ENCODE measurements at places on chromosomes 1 and 21.

- no peak for DNase-seq
Observed at GRCh38 chr1:83641206-83641658, 357.7 kb downstream of the TTLL7 start.

DNA sequence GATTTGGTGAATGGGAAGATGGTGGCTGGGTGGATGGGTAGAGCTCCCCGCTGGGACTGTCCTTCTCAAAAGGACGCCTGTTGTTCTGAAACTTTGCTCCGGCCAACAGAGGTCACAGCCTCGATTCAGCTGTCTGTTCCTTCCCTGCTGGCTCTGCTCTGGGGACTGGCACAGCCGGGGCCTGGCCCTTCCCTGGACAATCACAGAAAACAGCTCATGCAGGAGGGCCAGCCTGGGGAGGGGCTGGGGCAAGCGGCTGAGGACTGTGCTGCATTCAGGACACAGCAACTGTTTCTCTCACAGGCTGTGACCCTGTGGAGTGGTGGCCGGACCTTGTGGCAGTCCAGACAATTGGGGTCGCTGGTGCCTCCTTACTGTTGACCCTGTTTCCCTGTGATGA, 110.7 kb upstream of the TMEM51 start:
- DNase-seq: no peak

DNA sequence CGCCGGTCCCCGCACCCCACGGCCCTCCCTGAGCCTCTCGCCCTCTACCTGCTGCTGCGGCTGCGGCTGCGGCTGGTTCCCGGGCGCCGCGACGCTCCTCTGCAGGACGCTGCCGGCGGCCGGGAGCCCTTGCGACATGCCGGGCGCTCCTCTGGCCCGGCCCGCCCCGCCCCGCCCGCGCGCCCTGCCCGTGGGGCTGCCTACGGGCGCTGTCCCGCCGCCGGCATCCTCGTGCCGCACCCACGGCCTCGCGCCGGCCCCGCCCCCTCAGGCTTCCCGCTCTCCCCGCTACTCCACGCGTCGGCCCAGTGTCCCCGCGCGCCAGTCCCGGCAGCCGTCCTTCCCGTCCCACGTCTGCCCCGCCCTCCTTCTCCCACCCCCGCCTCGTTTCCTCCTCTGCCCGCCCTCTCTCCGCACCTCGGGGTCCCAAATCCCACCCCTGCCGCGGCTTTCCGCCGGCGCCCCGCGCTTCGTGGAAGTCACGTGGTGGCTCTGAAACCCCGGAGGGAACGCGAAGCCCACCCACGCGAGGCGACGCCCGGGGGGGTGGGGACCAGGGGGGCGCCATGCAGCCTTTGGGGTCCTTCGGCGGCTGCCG, at the start of gene BATF3:
TSS of gene BATF3 (minus strand) at position 216 of the 598 bp plus-strand sequence. CDS start at position 138, 78 bp downstream.
- DNase-seq: no peak

DNA sequence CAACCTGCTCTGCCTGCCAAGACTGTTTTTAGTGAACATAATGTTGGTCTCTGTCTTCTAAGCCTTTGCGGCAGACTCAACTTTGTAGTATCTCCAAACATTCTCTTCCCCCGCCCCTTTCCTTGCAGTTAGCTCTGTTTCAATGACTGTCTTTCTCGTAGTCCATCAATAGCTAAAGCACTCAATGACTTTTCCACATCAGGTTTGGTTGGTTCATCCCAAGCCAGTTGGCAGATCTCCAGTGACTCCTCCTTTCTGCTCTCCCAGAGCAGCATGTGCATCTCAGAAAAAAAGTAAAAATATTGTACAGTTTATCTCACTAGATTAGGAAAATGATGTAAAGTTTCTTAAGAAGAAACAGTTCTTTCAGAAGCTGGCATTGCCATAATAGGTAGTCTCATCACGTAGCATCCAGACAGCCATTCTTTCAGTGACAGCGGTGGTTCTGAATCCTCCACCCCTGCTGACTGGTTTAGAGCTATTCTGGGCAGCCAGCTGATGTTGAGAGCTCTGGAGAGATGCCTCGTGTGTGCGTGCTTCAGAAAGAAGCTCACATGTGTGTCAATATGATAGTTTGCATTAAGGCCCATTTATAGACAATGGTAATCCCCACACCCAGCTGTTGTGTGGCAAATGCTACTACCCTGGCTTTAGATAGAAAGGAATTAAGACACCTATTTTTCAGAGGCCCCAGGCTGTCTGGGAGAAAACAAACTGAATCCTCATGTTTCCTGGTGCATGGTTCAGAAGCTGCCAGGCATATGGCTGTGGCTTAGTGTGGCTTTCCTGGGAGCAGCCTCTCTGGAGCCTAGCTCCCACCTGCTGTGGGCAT, 53.2 kb downstream of the CNN3 start:
- no peak for DNase-seq

GRCh38 chr1:74432325-74432724, 80.1 kb downstream of the LRRC53 start:
- no peak for DNase-seq

DNA sequence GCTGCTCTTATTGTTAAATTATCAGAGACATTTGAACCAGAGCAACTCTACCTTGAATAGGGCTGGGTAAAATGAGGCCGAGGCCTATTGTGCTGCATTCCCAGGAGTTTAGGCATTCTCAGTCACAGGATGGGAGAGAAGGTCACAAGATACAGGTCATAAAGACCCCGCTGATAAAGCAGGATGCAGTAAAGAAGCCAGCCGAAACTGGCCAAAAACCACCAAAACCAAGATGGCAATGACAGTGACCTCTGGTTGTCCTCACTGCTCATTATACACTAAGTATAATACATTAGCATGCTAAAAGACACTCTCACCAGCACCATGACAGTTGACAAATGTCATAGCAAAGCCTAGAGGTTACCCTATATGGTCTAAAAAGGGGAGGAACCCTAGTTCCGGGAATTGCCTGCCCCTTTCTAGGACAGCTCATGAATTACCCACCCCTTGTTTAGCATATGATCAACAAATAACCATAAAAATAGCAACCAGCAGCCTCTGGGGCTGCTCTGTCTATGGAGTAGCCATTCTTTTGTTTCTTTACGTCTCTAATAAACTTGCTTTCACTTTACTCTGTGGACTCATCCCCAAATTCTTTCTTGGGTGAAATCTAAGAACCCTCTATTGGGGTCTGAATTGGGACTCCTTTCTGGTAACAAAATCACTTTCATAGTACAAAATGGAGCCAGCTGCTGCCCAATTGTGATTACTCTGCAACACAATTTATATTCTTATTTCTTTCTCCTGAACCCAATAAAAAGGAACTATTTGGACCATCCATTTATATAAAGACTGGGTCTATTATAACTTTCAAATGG, 179.6 kb downstream of the TGFBR3 start:
- DNase-seq: no peak

DNA sequence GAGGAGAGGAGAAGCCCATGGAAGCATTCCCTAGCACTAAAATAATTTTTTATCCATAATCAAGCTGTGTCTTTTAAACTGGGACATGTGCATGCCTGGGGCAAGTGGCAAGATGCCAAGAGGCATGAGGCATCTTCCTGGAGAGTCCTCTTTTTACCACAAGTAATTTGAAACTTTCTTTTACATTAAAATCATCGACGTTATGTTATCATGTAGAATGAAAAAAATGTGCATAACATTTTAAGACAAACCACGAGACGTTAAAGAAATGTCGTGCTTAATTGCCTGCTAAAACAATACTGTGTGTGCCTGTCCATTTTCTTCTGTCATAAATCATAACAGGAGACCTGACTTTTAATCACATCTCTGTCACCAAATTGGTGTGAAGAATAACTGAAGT, 1.5 kb downstream of the STYXL2 start:
- no peak for DNase-seq

- DNase-seq: no peak
Observed at GRCh38 chr1:174626031-174627025, 178.6 kb downstream of the GPR52 start.

DNA sequence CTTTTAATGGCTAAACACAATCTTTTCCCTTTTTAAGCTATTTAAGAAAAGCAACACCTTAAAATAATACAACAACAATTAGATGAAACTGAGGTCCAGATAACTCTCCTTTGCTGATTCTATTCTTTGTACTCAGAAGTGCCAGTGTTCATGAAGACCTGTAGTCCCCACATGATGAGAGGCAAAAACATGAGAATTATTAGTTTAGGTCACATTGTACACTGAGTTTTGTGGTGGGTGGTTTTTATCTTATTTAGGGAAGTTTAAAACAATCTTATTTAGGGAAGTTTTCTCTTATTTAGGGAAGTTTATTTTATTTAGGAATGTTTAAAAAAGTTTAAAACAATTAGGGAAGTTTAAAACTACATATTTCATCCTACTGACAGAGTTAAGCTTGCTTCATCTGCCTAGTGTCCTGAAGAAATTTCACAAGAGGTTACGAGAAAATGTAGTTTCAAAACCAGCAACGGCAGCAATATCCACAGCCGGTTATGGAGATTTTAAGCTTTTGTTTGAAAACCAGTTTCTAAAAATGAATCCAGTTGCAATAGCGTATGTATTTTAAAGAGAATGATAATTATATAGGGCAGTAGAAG, 7.8 kb upstream of the OR14I1 start:
- DNase-seq: no peak

- DNase-seq: no peak
Observed at GRCh38 chr1:173509797-173510196, 32.7 kb downstream of the PRDX6 start.

DNA sequence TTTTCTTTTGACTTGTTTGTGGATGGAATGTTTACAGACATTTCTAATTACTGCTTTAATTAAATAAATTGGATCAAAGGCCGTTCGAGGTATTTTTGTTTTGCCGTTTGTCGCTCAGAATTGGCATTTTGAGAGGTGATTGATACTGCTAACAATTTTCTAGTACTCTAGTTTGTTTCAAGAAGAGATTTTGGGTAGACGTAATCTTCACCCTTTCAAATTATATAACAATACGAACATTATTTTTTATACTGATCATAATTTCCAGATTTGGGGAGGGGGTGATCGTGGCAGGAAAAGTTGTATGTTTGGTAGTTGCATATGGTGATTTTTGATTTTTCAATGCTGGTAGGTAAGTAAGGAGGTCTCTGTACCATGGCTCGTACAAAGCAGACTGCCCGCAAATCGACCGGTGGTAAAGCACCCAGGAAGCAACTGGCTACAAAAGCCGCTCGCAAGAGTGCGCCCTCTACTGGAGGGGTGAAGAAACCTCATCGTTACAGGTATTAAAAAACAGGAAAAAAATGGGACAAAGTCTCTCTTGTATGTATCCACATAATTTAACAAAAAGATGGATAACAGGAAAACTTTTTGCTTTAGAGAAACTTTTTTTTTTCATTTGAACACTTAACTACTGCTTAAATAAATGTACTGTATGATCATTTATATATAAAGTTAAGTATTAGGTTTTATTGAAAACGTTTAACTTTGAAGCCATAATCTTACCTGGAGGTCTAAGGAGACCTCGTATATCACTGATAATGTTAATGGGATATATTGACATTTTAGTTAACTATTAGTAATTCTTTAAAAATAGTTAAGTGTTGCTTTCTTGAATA, 1.7 kb downstream of the H3-3A start:
- DNase-seq: no peak

DNA sequence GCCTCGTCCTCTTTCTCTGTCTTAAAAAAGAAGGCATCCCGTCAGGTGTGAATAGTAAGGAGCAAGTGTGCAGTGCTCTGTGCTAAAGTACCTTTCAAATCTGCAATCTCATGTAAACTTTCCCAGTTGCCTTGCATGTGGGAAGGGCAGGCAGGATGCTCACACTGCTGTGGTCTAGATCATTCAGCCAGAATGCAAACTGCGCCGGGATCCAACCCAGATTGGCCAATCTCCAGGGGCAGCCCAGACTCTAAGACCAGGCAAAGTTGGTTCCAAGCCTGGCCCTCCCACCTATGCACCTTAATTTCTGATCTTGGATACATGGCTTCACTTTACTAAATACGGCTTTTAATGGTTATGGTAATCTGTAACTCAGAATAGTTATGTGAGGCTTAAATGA, 3.2 kb upstream of the MAP1LC3C start:
- DNase-seq: no peak

DNA sequence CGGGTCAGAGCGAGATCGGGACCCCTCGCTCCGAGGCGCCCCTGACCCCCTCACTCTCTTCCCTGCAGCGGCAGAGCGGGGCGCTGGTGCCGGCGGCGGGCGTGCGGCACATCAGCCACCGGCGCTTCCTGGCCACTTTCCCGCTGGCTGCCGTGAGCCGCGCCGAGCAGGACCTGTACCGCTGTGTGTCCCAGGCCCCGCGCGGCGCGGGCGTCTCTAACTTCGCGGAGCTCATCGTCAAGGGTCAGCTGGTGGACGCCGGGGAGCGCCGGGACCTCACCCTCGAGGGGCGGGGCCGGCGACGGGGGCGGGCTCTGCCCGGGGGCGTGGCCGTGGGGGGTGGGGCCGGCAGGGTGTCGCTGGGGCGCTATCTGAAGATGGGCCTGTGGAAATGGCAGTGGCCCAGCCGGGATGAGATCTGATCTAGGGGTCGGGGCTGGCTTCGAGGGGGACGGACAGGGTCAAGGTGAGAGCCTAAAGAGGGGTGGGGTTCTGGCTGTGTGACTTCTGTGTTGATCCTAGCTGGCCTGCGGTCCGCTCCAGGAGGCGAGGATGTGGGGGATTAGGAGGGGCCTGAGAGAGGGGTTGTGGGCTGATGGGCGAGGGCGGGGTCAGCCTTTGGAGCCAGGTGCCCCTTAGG, 23.6 kb downstream of the PTPRU start:
- no peak for DNase-seq

DNA sequence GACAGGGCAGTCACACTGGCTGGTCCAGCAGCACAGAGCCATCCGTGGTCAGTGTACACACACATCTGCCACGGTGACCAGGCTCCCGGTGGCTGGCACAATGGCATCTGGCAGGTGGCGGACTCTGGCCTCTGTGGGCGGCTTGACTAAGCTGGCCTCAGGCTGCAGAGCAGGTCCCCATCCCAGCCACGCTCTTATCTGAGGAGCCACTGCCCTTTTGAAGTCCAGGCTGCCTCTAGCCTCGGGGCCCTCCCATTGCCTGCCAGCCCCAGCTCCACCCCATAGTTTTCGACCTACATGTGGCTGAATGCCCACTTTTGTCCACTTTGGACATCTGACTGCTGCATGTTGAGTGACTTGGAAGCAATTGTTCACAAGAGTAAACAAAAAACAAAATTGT, 29.9 kb upstream of the EDN2 start:
- DNase-seq: no peak

Data from activated CD4-positive, CD25-positive, alpha-beta regulatory T cell (primary cell).